D341Med (cell line): ENCODE measurements at places on chromosomes 3 and 15.
A peak's percentile ranks its signal among the peaks of the same experiment; 100 is the strongest.

GRCh38 chr3:45552794-45553371 is 41.7 kb upstream of the LIMD1 start:
- peak; percentile 13 for DNase-seq

GRCh38 chr15:84816694-84817465 is at the start of gene ALPK3:
Gene ALPK3, plus strand, starts transcription at chr15:84817356. Its CDS starts 97 bp downstream, at chr15:84817453.
- no peak for DNase-seq

DNA sequence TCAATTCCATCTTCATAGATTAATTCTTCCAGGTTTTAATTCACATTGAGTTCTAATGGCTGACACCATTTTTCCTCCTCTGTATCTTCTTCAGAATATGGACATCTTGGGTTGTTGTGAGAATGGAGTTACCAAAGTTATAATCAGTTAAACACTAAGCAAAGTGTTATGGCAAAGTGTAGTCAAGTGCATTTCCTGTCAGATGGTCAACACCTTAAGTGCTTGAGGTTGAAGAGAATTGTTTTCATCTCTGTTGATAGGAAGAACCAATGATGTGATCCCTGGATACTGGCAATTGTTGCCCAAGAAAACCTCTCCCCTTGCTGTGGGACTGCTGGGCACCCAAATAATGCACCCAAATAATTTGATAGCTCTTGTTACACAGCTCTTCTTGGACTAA is 102.6 kb upstream of the SATB1 start:
- DNase-seq: no peak

DNA sequence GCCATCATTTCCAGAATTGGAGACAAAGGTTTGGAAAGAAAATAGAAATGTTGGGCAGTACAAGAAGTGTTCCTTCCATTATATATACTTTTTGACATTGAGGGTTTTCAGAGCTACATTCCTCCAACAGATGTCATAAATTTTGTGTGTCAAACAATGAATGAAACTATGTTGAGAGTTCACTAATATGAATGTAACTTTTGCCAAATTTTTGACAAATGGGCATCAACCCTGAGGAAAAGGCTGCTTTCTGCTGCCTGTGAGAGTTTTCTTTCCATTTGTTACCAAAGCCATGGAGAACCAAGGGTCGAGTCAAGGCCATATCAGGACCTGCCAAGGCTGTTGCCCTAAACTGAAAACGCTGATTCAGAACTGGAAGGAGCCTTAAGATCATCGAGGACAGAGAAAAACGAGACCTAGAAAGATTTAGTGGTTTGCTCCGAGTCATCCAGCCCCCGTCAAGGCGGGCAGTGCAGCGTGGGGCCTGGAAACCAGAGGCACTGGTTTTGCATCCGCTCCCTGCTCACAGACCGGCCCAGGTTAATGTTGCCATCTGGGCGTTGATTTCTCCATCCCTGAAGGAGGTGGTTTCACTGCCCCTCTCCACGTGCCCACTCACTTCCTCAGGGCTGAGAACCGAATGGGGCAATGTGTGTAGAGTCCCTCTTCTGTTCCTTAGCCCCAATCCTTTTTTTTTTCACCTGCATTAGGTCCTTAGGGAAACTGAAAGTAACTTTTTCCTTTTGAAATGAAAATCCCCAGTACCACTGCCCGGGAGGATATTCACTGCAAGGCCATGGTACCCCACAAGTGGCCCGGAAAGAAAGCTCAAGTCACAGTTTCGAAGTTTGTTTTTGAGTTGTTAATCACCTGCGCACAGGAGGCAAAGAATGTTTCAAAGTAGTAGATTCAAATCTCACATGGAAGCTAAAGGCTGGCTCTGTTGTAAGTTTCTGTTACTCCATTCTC is 32.8 kb downstream of the TPM1 start:
- DNase-seq: no peak

DNA sequence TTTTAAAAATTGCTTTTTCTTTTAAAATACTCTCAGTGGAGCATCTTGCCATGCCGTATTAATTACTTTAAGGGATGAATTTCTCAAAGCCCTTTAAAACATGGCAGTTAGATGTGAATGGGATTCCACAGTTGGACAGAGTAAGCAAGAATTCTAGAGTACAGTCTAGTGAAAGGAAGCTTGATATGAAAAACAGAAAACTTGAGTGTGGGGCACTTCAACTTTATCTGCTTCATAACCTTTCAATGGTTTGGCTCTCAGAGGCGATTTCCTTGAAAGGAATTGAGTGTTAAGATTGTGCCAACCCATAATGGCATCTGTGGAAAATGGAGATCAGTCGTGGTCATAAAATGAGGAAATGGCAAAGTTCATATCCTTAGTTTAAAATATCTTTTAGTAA is 127.7 kb upstream of the SAMMSON start:
- no peak for DNase-seq

DNA sequence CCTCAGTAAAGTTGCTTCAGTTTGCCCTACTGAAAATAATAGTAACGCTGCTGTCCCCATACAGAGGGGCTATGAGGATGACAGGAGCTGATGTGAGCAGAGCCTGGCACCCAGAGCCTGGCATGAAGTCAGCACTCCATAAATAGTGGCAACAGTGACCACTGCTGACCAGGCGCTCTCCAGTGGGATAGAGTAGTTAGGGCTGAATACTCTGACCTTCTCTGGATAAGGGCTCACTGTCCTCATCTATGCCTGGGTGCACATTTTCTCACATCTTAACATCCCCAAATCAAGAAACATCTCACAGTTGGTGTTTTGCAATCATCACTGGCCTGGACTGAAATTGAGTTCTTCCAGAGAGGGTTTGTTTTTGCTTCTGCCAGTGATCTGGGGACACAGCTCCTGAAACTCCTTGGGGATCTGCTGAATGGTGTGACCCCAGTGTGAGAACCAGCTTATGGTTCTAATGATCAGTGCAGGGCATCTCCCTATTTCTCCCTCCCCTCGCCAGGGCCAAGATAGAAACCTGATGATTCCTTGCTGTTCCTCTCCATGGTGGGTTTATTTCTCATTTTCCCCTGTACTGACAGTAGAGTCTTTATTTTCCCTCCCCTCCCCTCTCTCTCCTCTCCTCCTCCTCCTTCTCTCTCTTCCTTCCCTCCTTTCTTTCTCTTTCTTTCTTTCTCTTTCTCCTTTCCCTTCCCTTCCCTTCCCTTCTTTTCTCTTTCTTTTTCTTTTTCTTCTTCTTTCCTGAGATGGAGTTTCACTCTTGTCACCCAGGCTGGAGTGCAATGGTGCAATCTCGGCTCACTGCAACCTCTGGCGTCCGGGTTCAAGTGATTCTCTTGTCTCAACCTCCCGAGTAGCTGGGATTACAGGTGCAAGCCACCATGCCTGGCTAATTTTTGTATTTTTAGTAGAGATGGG is 3.5 kb upstream of the PCSK6 start:
- DNase-seq: no peak

- DNase-seq: no peak
Measured at GRCh38 chr3:104133630-104134029, 1233.1 kb upstream of the ALCAM start.

DNA sequence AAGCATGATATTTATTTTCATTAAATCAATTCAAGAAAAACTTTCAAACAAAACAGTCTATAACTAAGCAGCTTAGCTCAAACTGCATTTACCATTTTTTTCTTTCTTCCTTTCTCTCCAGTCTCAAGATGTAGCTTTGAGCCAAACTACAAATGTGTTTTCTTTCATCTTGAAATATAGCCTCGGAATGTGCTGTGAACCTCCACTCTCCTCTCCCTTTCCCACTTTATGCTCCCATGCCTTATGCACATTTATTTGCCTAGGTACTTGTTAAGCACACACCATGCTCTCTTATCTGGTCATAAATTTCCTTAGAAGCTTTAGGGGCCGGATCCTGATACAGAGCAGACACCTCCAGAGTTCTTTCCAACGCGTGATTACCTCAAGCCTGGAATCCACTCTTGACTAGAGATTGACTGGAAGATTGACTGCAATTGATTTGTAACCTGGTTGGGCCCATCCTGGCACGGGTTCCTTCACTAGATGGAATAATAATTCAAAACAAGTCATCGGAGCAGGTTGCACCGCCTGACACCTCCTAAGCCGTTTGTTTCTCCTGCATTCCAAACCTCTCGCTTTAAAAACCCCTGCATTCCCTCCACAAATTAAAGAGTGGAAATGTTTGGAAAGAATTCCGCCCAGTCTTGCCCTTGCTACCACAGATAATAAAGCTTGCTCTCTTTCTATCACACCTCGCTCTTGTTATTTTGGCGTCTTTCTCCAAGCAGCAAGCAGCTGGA is 344.7 kb downstream of the CHL1 start:
- DNase-seq: no peak

DNA sequence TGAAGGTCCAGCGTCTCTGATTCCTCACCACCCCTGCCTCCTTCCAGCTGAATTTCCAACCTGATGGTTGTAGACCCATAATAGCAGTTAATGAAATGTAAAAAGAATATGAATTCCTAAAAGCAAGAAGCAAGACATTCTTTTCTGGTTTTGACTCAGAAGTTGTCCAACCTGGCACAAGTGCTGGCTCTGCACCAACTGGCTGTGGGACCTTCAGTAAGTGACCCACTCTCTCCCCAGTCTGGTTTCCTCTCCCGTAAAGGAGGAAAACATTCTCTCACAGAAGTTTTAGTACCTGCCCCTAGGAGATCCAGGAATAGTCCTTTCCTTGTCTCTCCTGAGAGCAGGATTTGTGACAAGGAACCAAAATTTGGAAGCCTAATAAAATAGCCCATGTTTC is 236.9 kb upstream of the TRIM42 start:
- DNase-seq: no peak

GRCh38 chr15:50876260-50876988 is 32.1 kb upstream of the AP4E1 start:
- DNase-seq: no peak

DNA sequence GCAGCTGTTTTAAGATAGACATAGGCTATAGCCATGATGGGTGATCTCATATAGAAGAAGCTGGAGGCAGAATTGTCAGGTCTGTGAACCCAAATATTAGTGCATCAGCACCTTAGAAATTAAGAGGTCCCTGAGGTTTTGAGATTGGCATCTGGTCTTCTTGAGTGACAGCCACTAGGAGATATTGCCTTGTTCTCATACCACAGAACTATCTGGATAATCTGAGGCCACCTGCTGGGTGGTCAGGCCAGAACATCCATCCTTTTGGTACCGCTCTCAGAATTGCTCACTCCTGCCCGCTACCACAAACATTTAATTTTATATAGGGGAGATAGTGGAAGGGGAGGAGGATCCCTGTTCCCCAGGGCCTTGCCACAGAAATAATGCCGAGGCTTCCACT is 210.6 kb upstream of the ZPLD1 start:
- peak; percentile 25 for DNase-seq

DNA sequence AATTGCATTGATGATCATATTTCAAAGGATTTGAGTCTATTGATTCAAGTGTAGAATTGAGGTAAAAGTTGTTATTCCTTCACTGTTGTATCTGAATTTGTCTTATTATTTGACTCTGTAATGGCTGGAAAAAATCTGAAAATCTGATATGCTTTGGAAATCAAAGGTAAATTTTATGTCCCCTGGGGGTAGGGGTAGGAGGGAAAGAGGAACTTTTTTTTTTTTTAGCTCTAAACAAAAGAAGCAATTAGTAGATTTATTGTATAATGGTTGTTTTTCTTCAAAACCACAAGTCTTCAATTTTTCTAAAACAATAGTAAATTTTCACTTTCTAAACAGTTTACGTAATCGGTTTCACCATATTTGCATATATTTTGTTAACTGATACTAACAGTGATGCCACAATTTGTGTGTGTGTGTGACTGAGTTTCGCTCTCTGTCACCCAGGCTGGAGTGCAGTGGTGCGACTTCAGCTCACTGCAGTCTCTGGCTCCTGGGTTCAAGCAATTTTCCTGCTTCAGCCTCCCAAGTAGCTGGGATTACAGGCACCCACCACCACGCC is 91.7 kb upstream of the GOLGA6L4 start:
- no peak for DNase-seq

GRCh38 chr15:73900095-73900712 is 26.1 kb upstream of the LOXL1 start:
- no peak for DNase-seq

GRCh38 chr3:171865191-171865865 is 22.2 kb downstream of the TMEM212 start:
- DNase-seq: no peak

GRCh38 chr3:15572138-15572537 is 29.2 kb downstream of the HACL1 start:
- no peak for DNase-seq

GRCh38 chr3:111571907-111572460 is 23.2 kb downstream of the ZBED2 start:
- no peak for DNase-seq

- no peak for DNase-seq
Measured at GRCh38 chr15:65778269-65778668, 13.8 kb downstream of the DENND4A start.

DNA sequence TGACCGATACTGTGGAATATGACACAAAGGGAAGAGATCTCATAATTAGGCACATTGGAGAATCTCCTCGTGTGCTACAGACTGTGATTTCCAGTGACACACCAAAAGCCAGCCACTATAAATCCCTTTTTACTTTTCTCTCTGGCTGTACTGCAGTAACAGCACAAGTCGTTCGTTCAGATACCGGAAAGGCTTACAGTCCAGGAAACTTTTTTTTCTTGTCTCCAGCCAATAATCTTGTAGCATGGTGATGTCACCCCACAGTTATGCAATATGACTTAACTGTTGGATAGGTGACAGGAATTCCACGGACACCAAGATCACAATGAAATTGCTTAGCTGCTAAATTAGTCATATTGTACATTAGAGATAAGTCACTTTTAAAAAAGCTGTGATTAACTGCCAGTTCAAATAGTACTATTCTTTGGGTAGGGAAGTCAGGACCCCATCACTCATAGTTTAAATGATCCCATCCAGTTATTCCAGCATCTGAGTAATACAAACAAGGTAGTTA is 36.3 kb upstream of the TSC22D2 start:
- DNase-seq: no peak

- DNase-seq: no peak
Measured at GRCh38 chr3:32258869-32259268, 20.4 kb downstream of the CMTM8 start.

GRCh38 chr3:184154885-184155643 is at the start of gene DVL3:
Gene DVL3, plus strand, starts transcription at chr3:184155377. Its CDS starts 259 bp downstream, at chr3:184155636.
- peak; percentile 92 for DNase-seq

GRCh38 chr3:7461202-7461825 is 600.4 kb downstream of the GRM7 start:
- no peak for DNase-seq

DNA sequence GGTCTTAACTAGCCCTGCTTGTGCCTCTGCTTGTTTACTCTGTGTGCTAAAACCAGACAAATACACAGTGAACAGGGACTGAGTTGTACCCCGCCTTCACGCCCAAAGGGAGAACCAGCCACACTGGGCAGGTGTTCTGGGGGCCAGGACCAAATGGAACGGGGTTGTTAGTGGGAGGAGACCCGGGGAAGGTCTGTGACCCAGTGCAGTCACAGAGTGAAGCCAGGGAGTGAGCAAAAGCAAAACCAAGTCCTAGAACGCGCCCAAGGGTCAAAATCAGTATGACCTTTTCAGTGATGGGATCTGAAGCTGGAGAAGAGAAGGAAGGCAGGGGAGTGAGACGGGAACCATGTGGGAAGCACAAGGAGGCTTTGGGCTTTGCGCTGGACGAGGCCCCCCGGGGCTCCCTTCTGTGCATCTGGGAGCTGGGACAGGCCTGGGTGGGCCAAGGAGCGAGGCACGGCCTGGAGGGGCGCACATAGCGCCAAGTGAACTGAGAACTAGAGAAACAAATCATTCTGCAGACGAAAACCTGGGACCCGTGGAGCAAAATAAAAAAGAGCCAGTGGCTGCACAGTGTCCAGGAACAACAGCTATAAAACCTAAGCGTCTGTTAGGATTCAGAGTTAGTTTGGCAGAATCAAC is 78.3 kb upstream of the ALDH1A3 start:
- DNase-seq: no peak
